Neuronal stem cell (in vitro differentiated cells): ENCODE measurements at places on chromosomes 1 and 21.

DNA sequence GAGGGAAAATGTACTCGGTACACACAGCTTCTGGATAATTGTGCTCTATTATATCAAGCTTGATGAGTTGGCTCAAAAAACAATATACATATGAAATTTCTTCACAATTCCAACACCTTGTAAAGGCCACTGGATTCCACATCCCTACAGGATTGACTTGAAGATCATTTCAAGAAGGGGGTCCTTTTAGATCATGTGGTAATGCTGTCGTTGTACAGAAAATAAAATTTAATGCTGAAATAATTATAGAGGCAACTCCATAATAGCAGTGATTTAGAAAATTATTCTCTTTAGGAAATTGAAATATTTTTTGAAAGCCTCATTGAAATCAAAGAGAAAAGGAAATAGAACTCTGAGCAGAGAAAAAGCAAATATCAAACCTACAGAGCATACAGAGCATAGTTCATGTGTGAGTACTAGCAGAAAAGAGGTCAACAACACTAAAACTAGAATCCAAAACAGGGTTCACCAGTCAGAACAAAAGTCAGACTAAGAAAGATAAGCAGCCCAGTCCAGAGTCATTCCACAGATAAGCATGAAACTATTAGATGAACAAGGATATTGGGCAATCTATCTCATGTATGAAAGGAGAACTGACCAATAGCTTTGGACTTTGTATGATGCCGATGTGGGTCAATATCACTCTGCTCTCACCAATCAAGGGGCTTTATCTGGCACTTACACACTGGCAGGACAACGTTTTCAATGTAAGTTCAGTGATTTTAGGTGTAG, 79.5 kb upstream of the PALMD start:
- DNase-seq: no peak

DNA sequence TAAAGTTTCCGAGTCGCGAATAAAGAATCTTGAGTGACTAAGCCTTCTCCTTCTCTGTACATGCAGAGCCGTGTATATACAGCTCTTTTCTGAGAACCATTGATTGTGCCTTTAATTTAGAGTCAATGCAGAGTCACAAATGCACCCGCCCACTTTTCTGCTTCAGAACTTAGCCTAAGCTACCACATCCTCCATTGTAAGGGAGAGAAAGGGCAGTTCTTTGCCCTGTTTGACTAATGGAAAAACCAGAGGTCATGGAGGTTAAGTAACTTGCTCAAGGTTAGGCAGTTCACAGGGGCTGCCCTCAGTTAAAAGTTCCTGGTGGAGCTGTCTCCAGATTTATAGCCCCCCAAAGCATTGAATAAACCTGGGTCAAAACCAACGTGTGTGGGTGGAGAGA, 139.6 kb downstream of the TOMM20 start:
- peak; percentile 37 for DNase-seq

DNA sequence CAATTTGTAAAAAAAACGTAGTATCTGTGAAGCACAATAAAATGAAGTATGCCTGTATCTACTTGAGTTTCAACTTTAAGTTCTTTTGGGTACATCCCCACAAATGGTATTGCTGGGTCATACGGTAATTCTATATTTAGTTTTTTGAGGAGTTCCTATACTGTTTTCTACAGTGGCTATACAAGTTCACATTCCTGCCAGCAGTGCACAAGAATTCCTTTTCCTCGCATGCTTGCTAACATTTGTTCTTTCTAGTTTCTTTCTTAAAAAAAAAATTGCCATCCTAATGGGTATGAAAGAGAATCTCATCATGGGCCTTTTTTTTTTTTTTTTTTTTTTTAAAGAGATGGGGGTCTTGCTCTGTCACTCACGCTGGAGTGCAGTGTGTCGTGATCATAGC, 41.9 kb downstream of the UCK2 start:
- DNase-seq: no peak

GRCh38 chr1:160647329-160647720, 481 bp upstream of the SLAMF1 start:
- no peak for DNase-seq

DNA sequence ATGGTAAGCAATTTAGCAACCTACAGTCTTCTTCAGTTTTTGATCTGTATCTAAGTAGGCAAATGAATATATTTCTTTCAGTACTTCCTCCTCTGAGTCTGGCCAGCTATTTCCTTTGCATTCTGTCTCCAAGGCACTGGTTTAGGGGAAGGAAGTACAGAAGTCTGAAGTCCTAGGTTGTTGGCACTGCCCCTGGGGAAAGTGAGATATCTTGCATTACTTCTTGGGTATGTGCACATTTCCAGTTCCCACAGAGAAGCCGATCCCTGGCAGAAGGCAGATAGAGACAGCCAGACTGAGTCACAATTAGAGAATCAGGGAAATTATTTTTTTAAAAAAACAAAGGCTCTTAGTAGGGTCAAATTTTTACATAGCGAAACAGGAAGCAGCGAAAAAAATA, 98.8 kb downstream of the RASAL2 start:
- no peak for DNase-seq

DNA sequence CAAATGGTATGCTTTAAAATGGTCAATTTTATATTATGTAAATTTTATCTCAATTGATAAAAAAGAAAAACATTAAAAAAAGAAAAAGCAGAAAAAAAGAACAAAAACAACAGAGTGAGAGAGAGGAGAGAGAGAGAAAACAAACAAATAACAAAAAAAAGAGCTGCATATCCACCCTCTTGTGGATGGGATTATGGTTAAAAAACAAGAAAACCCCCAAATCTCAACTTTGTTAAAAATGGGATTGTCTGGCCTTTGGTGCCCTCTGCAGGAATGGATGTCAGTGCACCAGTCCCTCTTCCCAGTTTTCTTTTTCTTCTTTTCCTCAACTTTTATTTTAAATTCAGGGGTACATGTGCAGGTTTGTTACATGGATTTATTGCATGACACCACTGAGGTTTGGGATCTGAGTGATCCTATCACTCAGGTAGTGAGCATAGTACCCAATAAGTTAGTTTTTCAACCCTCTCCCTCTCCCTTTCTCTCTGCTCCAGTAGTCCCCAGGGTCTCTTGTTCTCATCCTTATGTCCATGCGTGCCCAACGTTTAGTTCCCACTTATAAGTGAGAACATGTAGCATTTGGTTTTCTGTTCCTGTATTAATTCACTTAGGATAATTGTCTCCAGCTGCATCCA, 28.1 kb downstream of the RNF187 start:
- peak; percentile 33 for DNase-seq

DNA sequence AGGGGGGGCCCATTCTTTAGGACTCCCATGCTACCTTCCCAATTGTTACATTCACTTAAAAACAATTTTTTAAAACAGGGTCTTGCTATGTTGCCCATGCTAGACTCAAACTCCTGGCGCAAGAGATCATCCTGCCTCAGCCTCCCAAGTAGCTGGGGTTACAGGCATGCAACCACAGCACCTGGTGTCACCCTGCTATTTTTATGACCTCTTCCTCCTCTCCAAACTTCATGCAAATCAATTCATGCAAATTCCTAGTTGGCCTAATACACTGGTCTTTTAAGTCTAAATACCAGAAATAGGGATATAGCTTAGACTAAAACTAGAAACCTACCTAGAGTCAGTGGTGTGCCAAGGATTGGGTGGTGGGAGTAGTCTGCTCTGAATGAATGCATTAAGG, 30.1 kb downstream of the CDKN2C start:
- no peak for DNase-seq

GRCh38 chr1:228245111-228245510, 37.3 kb downstream of the OBSCN start:
- no peak for DNase-seq

- no peak for DNase-seq
Observed at GRCh38 chr1:102757363-102757762, 351.0 kb downstream of the COL11A1 start.

GRCh38 chr1:12069623-12070244, 6.6 kb downstream of the TNFRSF8 start:
- DNase-seq: no peak

DNA sequence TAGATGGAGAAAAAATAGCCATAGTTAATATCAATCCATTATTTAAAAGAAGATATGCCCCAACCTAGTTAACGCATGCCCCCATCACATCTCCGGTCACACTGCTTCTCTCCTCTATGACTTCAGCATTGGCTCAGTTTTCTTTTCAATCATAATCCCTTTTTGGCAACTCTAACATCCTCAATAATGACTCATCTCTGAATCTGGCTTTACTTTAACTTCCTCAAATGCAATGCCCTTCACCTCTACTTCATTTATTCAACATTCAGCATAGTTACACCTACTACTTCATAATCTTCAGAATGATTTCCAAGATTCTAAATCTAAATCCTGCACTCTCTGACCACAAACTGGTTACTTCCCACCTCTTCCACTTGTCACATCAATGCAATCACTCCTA, 417.3 kb downstream of the USH2A start:
- no peak for DNase-seq

GRCh38 chr1:14850563-14850962, 252.1 kb downstream of the KAZN start:
- DNase-seq: no peak

DNA sequence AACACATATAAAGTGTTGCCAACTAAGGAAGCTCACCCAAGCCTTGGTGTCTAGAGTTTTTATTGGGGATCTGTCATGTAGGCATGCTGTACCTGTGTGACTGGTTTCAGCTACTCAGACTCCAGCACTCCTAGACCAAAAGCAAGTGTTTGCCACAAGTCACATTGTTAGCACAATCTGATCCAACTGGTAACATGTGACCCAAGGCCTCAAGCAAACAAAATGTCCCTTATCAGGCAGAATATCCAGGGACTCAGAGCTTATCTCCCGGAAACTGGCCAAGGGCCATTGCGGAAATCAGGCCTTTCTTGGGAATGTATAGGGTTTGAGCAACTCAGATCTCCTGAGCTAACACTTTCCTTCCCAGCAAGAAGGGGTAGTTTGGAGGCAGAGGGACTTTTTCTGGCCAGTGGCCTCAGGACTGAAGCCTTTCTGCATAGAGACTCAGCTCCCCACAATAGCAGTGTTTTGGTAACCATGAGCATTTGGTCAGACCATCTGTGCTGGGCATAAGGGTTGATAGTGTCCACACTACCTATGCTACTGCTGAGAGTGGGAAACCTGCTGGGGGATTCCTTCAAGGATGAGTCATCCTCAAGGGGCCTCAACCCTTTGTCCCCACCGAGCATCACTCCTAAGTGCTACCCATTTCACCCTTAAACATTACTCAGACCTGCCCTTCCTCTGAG, 29.6 kb downstream of the NHLH2 start:
- DNase-seq: no peak

GRCh38 chr1:39499668-39500067, 8.2 kb downstream of the BMP8A start:
- no peak for DNase-seq

DNA sequence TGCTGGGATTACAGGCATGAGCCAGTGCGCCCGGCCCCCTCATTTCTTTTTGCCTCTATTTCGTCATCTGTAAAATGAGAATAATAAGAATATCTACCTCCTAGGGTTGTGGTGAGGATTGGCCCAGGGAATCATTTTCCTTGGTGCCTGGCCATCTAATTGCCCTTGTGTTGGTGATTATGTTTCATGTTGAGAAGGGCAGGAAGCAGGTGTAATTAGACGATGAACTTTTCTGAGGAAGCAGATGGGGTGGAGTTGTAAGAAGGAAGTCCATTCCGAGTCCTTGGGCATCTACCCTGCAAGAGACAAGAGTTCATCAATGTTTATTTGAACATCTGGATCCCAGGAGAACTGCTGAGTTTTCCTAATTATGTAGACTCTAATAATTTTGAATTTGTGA, 38.7 kb upstream of the NEK2 start:
- no peak for DNase-seq

- no peak for DNase-seq
Observed at GRCh38 chr1:51989582-51990477, 670 bp downstream of the RAB3B start.

- DNase-seq: no peak
Observed at GRCh38 chr1:197319631-197320030, 51.6 kb downstream of the CRB1 start.

- DNase-seq: no peak
Observed at GRCh38 chr1:229171934-229172333, 99.0 kb upstream of the RAB4A start.

DNA sequence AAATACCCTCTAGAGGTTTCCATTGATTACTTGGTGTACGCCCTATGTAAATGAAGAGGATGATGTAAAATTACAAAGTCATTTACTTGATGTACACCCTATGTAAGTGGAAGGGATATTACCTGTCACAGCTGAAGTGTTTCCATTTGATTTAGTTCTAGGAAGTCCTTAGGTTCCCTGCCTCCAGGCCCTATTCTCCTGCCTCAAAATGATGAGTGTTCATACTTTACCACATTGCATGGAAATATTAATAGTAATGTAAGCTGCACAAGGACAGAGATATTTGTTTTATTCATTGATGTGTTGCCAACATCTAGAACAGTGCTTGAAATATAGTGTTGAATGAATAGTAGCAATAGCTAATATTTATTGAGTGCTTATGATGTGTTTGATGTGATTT, 9.5 kb upstream of the AK4 start:
- DNase-seq: no peak

GRCh38 chr1:204426474-204426873, 14.9 kb upstream of the PPP1R15B start:
- DNase-seq: no peak

DNA sequence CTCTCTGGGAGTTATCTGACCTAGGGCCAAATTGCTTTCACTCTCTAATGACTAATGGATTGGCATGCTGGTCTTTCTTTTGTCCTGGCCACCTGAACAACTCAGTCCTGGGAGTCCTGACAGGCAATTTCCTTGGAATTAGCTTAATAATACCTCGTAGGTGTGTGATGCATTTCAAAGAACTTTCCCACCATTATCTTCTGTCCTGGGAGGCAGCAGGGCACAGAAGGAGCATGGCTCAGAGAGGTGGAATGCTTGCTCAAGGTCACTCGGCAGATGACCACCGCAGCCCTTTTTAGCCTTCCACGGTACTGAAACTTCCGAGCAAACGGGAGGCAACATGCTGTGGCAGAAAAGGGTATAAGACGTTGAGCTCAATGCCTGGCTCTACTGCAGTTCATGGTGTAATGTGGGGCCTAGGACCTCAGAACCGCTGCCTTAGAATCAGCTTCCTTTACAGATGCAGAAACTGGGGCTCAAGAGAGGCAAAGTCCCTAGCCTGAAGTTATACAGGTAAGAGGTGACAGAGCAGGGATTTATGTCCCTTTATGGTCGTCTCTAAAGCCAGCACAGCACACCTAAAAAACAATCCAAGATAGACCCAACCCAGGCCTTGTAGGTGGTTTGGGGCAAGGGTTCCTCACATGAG, 3.2 kb downstream of the ID3 start:
- DNase-seq: no peak

DNA sequence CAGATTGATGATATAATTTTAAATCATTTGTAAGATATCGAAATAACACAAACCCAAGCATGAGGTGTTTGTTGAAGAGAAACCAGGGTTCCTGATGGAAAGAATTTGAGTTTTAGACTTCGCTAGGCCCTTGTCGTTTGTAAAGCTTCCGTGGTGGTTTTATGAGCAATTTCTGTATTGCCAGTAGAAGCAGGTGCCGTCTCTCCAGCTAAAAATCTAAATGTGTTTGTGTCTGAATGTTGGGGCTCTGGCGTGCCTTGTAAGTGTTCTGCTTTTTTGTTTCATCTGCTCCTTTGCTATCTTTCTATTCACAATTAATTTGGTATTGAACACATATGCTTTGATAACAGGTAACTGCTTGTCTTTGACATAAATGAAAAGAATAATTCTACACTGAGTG, 27.5 kb downstream of the CHRM3 start:
- no peak for DNase-seq

GRCh38 chr1:156998840-156999500, 46.6 kb downstream of the ARHGEF11 start:
- no peak for DNase-seq
